ENCODE measurements at places on chromosomes 11 and 22.

DNA sequence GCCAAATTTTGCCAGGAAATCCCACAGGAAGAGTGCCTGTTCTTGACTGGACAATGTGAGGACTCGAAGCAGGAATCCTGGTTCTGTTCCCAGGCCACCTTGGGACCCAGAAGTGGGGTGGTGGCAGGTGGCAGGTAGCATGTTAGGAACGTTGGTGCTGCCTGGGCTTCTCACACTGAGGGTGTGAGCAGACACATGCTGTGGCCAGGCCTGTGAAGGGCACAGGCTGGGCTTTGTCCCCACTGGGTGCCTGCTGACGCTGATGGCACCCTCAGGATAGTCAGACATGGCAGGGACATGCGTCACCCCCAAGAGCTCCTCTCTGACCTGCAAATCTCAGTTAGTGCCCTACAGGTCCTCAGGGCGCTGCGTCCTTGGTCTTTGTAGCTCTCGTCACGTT is 21.1 kb upstream of the NECTIN1 start:
- DNase-seq = no peak

GRCh38 chr11:45501392-45502225 is 163.8 kb downstream of the CHST1 start:
- DNase-seq = no peak

DNA sequence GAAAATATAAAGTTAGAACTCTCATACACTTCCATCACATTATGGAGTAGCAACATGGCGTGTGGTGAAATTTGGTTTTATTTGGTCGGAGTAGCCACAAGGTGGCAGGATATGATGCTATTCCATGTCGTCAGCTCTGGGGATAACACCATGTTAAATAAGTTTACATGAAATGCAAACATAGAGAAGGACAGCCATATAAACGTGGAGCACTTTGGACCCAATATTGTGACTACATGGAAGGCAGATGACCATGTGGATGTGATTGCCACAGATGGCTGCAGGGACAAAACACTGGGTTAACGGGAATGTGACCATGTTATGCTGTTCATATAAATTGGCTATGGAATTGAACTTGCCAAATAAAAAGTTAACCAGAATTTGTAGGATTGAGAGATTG is 21.0 kb downstream of the OR5M11 start:
- DNase-seq = no peak

- DNase-seq = no peak
These were observed 28.3 kb downstream of the LMO2 start for GRCh38 chr11:33863418-33864172.

DNA sequence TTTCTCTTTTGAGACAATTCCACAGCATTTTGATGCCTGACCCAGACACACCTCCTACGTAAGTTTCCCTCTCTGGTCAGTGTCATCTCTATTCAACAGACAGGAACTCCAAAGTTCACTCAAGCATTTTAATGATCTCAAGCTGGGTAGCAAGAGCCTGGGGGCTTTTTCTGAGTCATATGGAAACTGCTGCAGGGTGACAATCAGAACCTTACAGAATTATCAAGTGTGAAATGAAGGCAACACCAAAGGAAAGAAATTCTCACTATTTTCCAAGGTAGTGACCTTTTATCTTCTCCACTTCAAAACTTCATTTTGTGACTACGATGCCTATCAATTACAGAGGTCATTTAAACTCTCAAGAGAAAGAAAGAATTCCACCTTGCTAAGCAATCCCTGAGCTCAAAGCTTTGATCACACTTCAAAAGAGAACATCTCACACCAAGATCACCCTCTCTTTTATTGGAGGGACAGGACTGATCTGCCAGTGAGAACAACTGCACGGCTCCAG is 229.0 kb upstream of the ZC3H12C start:
- DNase-seq = peak; percentile 84

DNA sequence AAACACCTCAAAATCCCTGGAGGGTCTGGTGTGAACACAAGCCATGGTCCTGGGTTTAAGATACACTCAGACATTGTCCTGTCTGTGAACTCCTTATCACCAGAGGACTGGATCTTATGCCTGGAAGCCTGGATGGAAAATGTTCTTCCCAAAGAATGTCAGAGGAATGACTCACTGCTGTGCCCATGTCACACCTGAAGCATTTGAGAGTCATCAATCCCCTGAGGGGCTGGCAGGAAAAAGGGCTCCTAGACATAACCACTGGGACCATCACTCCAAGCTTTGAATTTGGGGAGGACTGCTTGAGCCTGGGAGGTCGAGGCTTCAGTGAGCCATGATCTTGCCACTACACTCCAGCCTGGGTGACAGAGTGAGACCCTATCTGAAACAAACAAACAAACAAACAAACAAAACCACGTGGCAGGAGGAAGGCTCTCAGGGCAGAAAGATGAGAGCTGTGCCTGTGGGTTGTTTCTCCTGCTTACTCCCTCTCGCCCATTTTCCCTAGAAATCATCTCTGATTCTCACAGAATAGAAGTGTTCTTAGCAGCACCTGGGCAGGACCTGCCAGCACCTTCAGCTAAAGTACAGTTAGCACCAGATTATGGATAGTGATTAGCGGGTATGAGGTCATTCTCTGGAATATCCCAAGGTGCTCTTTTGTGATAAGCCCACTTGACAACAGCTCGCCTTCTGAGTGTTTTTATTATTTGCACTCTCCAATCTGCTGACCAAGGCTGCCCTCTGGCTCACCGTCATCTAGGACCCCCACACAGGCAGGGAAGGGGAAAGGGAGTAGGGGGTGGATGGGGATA is 11.9 kb upstream of the PRG2 start:
- peak; percentile 90 for DNase-seq

DNA sequence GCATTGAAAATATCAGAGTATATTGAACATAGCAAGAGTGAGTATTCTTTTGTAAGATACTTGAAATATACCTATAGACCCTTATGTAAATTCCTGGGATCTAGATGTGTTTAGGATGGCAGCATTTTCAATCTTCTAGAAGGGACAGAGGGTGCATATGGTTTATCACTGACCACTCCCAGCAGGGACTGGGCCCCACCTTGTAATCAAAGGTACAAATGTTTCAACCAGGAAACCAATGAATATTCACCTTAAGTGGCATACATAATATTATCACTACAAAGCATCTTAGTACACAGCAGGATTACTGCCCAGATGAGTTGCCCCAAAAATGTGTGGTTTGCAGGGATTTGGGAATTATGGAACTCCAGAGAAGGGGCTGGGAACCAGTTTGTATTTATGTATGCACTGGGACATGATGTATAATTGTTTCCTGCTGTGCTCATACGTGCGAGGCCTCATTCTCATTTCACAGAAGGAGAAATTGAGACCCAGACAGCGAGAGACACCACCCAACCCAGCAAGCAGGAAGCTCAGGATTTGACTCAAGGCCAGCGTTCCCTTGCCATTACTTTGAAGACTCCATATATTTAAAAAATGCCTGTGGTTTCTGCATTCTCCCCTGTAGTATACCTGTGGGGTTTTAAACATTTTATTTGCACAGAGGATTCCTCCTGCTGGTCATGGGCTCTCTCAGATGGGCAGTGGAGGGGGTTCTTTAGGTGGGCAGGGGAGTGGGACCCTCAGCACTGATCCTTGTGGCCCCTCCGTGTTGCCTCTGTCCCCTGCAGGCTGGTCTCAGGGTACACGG is 5.2 kb downstream of the APOL4 start:
- no peak for DNase-seq

- no peak for DNase-seq
These were observed 12.7 kb upstream of the TNNT3 start for GRCh38 chr11:1906611-1907423.

- no peak for DNase-seq
These were observed 98.0 kb downstream of the PRR5L start for GRCh38 chr11:36394056-36394455.

DNA sequence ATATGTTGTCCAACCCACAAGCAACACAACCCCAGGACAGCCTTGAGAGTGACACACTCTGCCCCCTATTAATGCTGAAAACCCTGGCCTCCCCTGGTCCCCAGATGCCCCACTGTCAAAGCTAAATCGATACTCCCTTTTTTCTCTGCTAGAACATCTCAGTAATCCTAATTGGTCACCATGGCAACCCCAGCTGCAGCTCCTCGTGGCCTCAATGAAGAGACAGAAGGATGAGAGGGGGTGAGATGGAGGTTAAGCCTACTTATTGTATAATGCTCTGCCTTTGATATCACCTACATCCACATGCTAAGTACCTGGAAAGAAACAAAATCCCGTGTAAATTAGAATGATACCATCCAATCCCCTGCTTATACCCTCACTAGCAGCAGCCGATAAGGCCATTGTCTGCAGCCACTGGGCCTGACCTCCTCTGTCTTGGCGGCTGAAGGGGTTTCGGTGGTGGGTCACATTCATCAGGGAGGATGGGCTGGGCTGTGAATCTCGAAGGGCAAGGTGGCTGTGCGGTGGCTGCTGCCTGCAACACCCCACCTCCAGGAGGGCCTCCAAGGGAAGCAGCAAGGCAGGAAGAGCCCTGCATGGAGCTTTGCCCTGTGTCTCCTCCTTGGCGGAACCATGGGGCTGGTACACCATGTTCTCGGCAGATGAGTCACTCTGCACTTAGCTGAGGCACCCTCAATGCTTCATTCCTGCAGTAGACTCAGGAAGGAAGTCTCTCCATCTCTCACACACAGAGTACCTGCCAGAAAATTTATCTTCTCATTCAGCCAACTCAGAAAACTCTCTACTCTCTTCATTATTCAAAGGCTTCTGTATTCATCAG is 399.5 kb downstream of the BUD13 start:
- no peak for DNase-seq

DNA sequence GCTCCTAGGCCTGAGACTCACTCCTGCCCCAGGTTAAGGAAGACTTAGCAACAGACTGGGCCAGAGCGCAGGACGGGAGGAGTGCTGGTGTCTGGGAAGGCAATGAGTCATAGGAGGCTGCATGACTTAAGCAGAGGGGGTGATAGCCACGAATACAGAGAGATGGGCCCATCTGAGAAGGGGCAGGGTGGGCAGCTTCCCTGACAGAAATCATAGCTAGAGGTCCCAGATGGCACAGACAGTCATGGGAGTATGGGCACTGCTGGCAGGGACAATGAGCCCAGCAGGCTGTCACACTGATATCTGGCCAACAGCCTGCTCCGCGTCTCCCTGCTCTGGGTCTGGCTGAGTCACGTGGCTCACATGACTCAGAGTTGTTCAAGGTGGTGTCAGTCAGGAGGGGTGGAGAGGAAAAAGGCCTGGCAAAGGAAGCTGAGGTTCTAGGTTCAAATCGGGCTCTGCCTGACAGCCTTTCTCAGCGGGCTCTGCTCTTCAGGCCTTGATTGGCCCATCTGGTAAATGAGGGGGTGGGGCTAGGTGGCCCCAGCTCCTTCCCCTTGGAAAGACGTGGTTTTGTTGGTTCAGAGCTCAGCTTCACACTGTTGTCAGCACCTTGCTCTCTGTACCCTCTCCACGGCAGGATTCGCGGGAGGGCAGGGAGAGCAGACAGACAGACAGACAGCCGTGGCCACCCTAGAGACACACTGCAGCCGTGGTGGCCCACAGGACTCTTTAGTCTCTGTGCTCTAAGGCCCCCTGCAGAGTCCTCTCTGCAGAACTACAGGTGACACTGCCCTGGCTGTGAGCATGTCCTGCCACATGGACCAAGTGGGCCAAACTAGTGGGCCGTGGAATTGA is 47.8 kb downstream of the DBX1 start:
- DNase-seq = peak; percentile 97

- peak; percentile 56 for DNase-seq
These were observed 151.6 kb upstream of the MTMR2 start for GRCh38 chr11:96075532-96075959.
